ENCODE measurements at places on chromosomes 4 and X.

GRCh38 chrX:72554448-72555140 lies 18.0 kb downstream of the HDAC8 start:
- DNase-seq = no peak

DNA sequence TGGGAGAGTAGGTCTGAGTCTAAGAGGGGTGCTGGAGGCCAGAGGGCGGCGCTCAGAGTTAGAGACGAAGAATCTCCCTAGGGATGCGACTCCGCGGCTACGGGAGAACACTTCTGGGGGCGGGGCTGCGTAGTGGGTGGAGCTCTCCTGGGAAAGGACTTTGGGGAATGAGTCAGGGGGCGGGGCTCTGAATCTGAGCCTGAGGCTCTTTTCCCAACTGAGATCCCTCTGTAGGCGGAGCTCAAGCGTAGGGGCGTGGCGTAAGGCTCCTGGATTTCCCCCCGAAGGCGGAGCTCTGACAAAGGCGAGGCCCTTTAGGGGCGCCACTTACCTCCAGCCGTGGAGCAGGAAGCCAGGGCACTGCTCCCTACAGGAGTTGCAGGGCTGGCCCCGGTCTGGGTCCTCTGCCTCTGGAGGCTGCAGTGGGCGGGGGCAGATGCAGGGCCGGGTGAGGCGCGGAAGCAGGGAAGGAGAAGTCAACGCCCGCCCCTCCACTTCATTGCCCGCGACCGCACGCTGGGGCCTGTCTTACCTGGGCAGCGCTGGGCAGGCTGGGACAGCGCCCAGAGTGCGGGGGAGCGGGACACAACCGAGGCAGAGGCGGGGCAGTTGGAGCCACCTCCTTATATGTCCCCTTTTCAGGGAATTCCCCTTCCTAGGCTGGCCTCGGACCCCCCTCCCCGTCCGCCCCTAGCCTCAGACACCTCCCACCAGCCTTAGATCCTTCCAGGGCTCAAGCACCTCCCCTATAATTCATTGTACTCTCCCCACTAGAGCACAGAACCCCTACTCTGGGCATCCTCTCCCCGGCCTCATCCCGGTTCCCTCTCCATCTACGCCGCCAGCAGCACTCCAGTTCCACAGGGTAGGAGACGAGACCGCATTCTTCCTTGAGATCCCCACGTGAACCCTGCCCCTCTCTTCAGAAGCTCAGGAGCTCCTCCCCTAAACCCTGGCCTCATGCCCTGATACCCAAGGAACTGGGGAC lies 1.6 kb downstream of the PRICKLE3 start:
- peak; percentile 52 for DNase-seq

DNA sequence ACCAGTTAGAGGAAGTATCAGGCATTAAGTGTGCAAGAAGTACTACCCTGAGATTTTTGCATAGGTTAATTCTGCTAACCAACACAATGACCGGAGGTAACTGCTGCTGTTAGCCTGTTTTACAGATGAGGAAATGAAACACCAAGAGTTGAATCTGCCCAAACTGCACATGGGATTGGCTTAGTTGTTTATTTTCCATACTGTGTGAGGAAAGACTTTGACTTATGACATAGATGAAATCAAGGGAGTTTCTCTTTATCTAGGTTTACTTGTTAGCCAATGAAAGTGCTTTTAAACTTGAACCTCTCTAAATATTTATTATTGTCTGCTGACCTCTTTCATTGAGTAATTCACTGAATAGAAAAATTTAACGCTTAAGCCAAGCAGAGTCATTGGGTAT lies 10.3 kb downstream of the GUCY1B1 start:
- DNase-seq = no peak

GRCh38 chrX:31658360-31658759 lies 586.5 kb upstream of the FTHL17 start:
- peak; percentile 8 for DNase-seq

DNA sequence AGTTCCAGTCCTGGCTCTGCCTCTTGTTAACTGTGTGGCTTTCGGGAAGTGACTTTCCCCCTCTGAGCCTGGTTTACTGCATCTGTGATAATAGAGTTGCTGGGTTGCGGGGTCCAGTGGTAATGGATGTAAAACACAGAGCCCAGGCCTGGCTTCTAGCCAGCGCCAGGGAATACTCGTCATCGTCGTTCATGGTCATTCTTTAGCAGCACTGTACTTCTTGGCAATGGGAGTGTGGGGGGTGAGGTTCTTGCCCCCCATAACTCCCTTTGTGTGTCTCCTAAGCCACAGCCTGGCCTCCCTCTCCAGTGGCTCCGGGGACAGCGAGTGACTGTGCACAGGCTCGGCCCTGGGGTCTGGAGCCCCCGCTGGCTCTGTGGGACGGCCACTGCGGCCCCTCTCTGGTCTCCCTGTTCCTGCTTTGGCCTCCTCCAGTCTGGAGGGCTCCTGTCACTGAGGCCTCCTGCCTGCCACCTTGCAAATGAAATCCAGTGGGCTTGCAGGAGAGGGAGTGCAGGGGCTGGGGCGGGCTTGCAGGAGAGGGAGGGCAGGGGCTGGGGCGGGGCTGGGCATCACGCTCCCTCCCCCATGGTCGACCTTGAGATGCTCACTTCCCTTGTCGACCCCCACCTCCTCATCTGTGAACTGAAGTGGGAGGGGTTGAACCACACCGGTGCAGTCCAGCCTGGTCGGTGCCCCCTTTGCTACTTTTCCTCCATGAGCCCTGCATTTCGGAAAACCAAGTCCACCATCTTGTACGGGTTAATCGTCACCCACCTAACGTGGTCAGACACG lies 13.2 kb downstream of the PSAPL1 start:
- no peak for DNase-seq

Data from Ammon's horn (tissue), 1 donor.